Effector memory CD4-positive, alpha-beta T cell (primary cell): ENCODE measurements at places on chromosomes 2 and 18.

- no peak for DNase-seq
Observed at GRCh38 chr2:104874230-104874629, 20.3 kb downstream of the POU3F3 start.

- DNase-seq = no peak
Observed at GRCh38 chr18:51054764-51055163, 24.8 kb downstream of the SMAD4 start.

DNA sequence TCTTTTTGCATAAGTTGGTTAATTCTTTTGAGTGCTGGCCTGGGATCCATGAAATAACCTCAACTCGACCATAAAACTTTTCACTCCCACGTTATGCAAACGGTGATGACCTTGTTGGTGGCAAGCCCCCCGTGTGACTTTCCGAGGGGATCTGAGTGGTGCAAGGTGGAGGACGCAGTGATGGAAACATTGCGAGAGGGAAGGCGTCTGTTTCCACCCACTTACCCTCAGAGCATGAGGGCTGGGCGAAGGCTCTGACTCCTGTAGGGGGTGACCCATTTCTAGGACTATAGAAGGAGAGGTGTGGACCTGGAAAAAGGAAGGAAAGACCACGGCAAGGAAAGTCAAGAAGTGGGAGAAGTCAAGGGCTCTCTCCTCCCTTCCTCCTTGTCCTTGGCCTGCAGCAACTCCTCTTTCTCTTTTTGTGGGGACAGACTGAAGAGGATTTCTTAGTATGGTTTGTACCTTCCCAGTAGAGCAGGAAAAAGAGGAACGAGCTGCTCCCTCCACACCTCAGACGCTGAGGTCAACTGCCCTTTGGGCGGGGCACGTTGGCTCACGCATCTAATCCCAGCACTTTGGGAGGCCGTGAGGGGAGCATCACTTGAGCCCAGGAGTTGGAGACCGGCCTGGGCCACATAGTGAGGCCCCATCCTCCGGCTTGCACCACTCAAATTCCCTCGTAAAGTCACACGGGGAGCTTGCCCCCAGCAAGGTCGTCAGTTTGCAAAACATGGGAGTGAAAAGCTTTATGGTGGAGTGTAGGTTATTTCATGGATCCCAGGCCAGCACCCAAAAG, 15.5 kb upstream of the CD8A start:
- DNase-seq = no peak

GRCh38 chr2:36069074-36069473, 286.5 kb upstream of the CRIM1 start:
- DNase-seq = no peak

- no peak for DNase-seq
Observed at GRCh38 chr2:151833984-151834383, 5.8 kb upstream of the ARL5A start.

DNA sequence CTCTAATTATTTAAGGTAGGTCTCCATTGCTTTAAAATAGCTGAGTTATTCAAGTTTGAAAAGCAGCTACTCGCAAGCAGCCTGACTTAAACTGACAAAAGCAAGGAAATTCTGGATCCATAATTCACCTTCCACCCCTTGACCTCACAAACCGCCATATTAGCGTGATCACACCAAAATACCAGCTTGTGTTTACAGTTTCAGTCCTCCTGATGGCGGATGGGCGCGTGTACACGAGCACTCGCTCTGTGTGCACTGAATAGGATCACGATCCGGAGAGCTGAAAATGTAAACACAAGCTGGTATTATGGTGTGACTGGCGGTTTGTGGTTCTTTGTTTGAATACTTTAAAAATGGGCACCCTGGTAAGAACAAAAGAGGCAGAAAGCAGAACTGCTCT, 42.4 kb upstream of the PSMD14 start:
- no peak for DNase-seq
